Non-pigmented ciliary epithelial cell (primary cell): ENCODE measurements at places on chromosomes 11 and 22.

- DNase-seq = peak; percentile 66
These were observed 86.2 kb downstream of the RPL27A start for GRCh38 chr11:8768625-8769333.

DNA sequence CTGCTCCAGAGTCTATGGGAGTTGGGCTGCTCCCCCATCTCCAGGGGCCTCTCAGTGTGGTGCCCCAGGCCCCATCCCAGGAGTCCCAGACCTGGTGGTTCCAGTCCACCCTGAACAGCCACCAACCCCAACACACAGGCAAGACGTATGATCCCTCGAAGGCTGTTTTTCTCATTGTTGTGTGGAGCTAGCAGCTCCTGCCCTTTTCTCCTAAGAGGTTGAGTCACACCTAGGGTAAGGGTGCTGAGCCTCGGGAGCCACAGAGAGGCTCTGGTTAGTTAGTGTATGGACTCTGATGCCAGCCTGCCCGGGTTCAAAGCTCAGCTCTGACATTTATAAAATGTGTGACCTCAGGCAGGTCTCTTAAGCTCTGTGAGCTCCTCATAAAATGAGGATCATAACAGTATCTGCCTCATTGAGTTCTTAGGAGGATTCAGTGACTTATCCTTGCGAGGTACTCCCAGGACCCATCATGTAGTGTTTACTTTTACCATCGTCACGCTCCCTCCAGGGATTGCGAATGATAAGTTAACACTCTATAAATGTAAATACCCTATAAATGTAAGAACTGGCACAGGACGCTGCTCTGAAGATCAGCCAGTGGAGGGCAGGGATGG lies 47.2 kb downstream of the FBLN1 start:
- DNase-seq = no peak

- DNase-seq = no peak
These were observed 35.2 kb downstream of the PPP2R1B start for GRCh38 chr11:111730871-111731591.

GRCh38 chr11:96204721-96205459 lies 138.1 kb downstream of the MAML2 start:
- no peak for DNase-seq

DNA sequence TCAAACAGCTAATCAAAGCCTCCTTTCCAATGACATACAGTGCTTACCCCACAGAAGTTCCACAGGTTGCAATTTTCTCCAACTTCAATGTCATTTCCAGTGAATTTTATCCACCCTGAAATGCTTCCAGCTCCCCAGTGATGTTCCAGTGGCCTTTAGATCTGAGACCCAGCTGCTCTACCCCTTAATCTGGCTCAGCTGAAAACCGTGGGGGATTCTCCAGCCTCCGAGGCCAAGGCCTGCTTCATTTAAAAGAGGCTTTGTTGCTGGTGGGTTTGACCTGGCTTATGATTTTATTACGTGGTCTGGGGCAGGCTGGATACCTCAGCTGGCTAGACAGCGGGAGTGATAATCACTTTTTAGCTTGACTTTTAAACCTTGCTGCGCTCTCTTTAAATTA lies 10.9 kb downstream of the HEPHL1 start:
- DNase-seq = no peak

- DNase-seq = no peak
These were observed 267.3 kb upstream of the MPPED2 start for GRCh38 chr11:30853439-30853838.

GRCh38 chr22:49751318-49751965 lies 76.2 kb downstream of the BRD1 start:
- DNase-seq = no peak

GRCh38 chr11:73270016-73270854 lies 1.9 kb upstream of the P2RY6 start:
- DNase-seq = no peak

DNA sequence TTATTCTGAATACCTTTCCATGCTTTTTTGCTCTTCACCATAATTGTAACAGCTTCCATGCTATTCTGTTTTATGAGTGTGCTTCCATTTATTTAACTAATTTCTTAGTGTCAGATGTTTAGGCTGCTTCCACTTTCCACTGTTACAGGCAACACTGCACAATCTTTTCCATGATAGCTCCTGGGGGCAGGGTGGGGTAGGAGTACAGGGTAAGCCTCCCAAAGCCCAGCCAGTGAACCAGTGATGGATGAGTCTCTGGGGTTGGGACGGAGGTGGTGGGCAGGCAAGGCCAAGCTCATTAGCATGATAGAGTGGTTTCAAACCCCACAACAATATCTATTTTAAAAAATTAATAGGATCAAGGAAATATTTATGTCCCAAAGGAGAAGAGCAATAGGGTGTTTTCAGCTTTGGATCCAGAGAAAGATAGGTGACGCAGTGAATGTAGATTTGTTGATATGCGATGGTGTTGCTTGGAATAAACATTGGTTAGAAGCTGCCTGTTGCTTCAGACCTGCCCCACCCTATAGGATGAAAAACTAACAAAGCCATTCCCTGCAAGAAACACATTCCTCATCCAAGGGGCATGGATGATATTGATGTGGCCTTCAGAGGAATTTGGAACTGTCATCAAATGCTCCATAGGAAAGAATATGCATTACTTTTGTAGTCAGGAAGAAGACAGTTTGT lies 17.1 kb upstream of the ELF5 start:
- no peak for DNase-seq

DNA sequence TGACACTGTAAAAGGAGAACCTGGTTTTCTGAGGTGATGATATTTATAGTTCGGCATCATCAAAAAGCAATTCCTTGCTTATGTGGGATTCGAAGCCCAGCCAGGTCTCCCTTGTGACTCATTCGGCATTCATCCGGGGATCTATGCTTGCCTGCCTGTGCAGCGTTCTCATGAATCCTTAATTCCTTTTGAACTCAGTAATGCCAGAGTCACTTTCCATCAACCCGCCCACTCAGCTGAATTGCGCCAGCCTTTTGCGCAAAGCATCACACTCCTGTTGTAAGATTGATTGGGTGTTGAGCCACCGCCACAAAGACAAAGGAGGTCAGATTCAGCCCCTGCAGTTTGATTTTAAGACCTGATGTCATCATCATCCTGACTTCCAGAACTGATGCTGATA lies 128.6 kb downstream of the SLC17A6 start:
- peak; percentile 99 for DNase-seq

GRCh38 chr11:9263840-9264315 lies 1.3 kb downstream of the DENND5A start:
- DNase-seq = no peak

- DNase-seq = no peak
These were observed at the start of gene TCP11L1 for GRCh38 chr11:33039274-33040032. Gene TCP11L1 (plus strand): TSS chr11:33039572. CDS start chr11:33043774, 4,202 bp downstream.

DNA sequence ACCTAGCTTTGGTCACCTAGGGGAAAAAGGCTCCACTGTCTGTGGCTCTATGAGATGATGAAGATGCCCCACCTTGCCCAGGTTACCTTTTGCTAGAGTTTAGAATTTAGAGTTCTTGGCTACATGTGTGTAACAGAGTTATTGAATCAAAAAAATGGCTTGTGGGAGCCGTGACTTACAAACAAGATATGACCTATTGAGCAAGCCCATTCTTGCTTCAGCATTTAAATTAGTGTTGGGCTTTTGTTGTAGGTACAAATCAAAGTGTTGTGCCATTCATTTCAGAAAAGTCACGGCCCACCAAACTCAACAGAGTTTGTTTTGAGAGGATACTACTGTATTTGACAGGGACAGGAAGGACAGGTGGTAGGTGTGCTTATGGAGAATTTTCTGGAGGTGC lies 768.8 kb downstream of the NTM start:
- no peak for DNase-seq

DNA sequence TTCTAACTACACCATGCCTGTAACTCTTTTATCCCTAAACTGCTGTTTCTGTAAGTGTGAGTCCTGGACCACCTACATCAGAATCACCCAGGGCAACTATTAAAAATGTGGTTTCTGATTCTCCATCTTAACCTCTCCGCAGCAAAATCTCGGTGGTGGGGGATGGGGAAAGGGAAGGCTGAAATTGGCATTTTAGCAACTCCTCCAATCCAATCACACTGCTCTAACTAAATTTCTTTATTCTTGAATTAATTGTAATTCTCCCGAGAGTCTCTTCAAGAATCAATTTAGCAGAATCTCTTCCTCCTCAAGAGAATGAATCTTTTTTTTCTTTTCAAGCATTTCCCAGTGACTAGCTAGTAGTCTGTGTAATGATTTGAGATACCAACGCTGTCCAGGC lies 36.2 kb downstream of the SEZ6L start:
- DNase-seq = no peak

DNA sequence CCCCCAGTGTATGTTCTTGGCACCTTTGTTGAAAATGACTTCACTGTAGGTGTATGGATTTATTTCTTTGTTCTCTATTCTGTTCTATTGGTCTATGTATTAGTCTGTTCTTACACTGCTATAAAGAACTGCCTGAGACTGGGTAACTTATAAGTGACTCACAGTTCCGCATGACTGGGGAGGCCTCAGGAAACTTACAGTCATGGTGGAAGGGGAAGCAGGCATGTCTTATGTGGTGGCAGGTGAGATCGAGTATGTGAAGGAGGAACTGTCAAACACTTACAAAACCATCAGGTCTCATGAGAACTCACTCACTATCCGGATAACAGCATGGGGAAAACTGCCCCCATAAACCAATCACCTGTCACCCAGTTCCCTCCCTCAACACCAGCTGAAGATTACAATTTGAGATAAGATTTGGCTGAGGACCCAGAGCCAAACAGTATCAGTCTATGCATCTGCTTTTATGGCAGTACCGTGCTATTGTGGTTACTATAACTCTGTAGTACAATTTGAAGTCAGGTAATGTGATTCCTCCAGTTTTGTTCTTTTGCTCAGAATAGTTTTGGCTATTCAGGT lies 836.2 kb downstream of the DLG2 start:
- no peak for DNase-seq

DNA sequence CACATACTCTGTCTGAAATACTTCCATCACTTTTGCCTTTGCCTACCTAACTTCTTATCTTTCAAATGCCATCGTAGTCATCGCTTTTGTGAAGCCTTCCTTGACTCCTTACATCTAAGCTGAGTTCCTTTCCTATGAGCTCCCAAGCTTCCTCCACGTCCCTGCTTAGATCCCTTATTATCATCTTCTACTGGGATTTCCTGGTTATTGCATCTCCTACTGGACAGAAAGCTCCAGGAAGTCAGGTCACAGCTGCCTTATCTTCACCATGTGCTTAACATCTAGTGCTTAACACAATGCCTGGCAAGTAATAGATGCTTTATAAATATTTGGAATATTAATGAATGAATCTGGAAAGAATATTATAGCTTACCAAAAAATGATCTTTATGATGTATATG lies 5.9 kb downstream of the YPEL4 start:
- DNase-seq = no peak

- no peak for DNase-seq
These were observed 12.4 kb downstream of the C11orf21 start for GRCh38 chr11:2289350-2289749.

- no peak for DNase-seq
These were observed 15.5 kb downstream of the TREH start for GRCh38 chr11:118663902-118664301.

- DNase-seq = no peak
These were observed 133.8 kb downstream of the BRD1 start for GRCh38 chr22:49693848-49694247.

GRCh38 chr11:66335531-66336233 lies 552 bp downstream of the RIN1 start:
- no peak for DNase-seq

- DNase-seq = no peak
These were observed 435.7 kb upstream of the CADM1 start for GRCh38 chr11:115939731-115940421.

GRCh38 chr11:28464252-28464867 lies 356.2 kb downstream of the METTL15 start:
- DNase-seq = no peak

DNA sequence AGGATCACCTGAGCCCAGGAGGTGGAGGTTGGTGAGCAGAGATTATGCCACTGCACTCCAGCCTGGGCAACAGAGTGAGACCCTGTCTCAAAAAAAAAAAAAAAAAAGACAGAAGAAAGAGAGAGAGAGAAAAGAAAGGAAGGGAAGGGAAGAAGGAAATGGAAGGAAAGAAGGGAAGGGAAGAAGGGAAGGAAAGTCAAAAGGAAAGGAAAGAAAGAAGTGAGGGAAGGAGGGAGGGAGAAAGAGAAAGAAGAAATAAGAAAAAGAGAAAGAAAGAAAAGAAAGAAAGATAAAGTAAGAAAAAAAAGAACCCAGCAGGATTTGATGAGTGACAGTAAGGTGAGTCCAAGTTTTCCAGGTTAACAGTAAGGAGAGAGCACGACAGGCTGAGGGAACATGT lies 19.6 kb downstream of the WBP2NL start:
- no peak for DNase-seq

DNA sequence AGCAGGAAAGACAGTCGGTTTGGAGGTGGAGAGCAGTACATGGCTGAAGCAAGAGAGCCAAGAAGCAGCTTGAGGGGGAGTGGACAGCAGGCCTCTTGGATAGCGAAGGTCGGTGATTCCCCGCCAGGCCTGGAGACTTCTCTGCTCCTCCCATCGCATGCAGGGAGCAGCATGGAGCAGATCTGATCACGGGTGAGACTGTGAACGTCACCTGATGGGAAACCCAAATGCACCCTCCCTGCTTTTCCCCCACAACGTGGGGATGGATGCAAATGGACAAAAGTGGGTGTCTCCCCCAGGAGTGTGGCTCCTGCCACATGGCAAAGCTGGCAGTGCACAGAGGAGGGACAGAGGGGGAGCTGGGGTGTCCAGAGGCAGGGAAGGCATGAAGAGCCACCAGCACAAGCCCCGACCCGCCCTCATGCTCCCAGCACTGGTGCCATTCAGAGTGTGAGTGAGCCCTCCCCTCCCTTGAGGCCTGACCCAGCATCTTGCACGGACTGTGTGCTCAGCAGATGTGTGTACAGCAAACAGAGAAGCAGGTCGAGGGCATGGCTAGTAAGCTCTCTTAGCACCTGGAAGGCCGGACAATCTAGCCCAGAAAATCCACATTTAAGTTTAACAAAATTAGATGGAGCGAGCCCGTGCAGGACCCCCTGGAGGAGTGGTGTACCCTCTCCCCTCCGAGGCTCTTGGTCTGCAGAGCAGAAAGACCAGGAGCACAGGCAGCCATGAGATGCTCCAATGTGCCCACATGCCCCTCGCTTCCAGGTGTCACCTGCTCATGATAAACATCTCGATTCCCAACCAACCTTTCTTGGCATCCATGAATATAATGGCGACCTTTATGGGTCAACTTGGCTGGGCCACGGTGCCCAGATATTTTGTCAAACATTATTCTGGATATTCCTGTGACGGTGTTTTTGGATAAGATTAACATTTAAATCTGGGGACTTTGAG lies 661.7 kb downstream of the TBC1D22A start:
- DNase-seq = no peak

DNA sequence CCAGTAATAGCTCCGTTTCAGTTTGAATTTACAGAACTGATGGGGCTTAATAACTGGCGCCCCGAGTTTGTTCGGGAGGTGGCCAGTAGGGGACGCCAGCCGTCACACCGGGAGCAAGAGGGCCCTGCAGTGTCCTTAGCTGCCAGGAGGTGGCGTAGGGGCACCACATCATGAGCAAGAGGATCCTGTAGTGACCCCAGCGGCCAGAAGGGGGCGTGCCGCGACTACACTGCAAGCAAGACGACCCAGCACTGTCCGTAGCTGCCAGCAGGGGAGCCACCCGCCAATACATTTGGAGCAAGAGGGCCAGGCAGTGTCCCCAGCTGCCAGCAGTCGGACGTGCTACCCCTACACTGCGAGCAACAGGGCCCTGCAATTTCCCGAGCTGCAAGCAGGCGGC lies 663.7 kb upstream of the B3GAT1 start:
- no peak for DNase-seq

- DNase-seq = no peak
These were observed 220.6 kb downstream of the NAV2 start for GRCh38 chr11:19933132-19933735.

GRCh38 chr11:74679513-74679865 lies 51.7 kb downstream of the CHRDL2 start:
- no peak for DNase-seq

- DNase-seq = no peak
These were observed 65.2 kb downstream of the ARFGAP3 start for GRCh38 chr22:42791721-42792452.
